OCI-LY7 (cell line): ENCODE measurements at places on chromosomes 16 and 17. TPM values are rescaled to one million over a fixed set of nuclear protein-coding genes. Genes with fewer than 3 reads are reported as not detected.

GRCh38 chr16:72705801-72706200 lies 342.1 kb downstream of the ZFHX3 start:
- no peak for DNase-seq

GRCh38 chr16:49019081-49019633 lies 262.5 kb downstream of the CBLN1 start:
- no peak for DNase-seq

DNA sequence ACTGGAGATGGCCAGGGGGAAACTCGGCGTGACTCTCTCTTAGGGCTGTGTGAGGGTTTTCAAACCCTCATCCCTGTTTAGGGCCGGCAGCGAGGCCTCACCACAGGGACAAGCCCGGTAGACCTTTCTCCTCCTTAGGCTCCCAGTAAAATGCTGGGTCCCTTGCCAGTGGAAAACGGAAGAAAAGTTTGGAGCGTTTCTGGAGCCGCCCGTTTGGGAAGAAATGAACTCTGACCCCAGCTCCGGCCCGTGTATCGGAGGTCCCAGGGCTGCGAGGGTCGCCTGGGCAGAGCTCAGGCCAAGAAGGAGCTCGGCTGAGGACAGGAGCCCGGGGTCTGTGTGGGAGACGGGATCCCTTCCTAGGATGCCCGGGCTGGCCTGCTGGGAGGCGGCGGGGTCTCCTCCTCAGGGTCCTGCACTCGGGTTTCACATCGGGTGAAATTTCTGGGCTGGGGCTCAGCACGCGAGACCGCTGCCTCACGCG lies 23.2 kb downstream of the ZNF213 start:
- DNase-seq, result no peak

- DNase-seq, result no peak
These were observed 35.0 kb downstream of the DEF8 start for GRCh38 chr16:89983536-89983935.

The KRT17 gene
- 0.70 and 2.1 TPM in 2 replicates for total RNA-seq

The ITGB4 gene
- 1.9 and 3.9 TPM in 2 replicates for total RNA-seq

DNA sequence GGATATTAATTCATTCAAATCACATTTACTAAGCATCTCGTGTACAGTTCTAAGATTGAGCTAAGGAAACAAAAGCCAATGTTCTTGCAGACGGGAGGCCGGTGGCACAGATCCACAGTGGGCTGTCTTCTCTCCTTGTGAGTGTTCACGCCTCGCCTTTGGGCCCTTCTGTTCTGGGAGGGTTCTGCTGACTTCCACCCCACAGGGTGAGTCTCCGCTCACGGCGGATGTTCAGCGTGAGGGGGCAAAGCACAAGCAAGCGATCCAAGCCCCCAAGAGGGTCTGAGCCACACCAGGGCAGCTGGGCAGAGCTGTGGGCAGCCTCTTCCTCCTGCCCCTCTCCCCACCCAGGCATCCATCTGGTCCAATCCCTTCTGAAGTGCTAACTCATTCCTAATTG lies 84.3 kb upstream of the DOC2B start:
- no peak for DNase-seq

The GLTPD2 gene
- not detected in 2 replicates for total RNA-seq

- no peak for DNase-seq
These were observed 256.6 kb downstream of the RBFOX3 start for GRCh38 chr17:79354173-79354820.

GRCh38 chr17:74810699-74811485 lies 34.7 kb upstream of the NAT9 start:
- no peak for DNase-seq

DNA sequence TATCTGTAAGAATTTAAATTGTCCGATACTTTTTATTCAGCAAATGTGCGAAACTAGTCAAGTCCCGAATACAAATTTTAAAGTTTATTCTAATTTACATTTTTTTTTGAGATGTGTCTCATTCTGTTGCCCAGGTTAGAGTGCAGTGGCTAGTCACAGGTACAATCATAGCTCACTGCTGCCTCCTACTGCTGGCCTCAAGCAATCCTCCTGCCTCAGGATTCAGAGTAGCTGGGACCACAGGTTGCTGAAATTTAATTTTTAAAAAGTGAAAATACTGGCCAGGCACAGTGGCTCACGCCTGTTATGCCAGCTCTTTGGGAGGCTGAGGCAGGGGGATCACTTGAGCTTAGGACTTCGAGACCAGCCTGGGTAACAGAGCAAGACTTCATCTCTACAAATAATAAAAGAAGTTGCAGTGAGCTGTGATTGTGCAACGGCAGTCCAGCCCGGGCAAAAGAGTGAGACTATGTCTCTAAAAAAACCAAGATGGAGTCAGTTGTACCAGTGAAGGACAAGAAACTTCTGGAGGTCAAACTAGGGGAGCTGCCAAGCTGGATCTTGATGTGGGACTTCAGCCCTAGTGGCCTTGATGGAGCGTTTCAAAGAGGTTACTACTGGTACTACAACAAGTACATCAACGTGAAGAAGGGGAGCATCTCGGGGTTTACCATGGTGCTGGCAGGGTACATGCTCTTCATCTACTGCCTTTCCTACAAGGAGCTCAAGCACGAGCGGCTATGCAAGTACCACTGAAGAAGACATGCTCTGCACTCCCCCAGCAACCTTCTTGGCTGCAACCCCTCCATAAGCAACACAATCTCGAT lies 5.6 kb downstream of the POLG2 start:
- peak; percentile 52 for DNase-seq

The TBC1D3 gene
- total RNA-seq, result not detected in 2 replicates

DNA sequence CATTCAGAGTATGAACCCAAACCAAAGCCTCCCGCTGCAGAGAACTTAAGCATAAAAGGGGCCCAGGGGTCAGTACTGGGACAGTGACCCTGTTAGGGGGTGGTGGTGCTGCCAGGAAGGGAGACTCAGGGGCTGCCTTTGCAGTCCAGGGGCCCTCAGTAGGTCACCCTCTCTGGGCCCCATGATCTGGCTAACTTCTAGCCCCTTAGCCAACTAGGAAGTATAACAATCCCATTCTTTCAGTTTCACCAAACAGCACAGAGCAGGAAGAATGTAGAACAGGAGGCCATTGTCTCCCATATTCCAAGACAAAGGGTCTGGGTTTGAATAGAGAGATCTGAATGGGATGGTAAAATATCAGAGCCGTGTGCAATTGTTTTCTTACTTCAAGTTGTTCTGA lies 378.6 kb upstream of the C16orf82 start:
- DNase-seq, result no peak

The ZBTB4 gene
- 3.9 and 4.6 TPM in 2 replicates for total RNA-seq

DNA sequence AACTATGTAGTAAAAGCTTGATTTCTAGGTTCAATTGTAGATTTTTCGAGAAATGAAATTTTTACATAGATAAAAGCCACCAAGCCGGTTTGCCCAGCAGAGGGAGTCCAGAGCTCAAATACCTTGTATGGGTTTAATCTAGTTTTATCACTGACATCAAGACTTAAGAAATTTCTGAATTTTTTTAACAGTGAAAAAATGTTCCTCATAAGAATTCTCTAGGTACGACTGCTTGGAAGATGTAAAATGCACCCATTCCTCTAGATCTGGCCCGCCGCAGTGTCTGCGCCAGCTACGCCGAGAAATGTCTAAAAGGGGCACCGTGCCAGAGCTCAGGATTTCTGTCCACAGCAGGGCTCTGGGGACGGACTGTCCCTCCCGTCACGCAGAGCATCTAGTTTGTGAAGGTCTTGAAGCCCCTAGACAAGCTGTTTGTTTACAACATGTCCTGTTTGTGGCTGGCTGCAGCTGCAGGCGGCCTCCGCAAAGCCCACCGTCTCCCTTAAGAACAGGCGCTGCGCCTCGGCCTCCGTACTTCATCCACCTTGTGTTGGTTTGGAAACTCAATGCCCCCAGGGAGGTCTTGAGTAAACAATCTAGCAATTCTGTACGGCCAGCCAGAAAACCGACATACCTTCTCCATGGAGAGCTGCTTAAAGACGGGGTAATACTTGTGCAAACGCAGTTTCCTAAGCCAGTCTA lies 24.8 kb downstream of the MAP1LC3B start:
- DNase-seq, result peak; percentile 36

GRCh38 chr16:75433732-75434413 lies 570 bp upstream of the CFDP1 start:
- DNase-seq, result no peak

DNA sequence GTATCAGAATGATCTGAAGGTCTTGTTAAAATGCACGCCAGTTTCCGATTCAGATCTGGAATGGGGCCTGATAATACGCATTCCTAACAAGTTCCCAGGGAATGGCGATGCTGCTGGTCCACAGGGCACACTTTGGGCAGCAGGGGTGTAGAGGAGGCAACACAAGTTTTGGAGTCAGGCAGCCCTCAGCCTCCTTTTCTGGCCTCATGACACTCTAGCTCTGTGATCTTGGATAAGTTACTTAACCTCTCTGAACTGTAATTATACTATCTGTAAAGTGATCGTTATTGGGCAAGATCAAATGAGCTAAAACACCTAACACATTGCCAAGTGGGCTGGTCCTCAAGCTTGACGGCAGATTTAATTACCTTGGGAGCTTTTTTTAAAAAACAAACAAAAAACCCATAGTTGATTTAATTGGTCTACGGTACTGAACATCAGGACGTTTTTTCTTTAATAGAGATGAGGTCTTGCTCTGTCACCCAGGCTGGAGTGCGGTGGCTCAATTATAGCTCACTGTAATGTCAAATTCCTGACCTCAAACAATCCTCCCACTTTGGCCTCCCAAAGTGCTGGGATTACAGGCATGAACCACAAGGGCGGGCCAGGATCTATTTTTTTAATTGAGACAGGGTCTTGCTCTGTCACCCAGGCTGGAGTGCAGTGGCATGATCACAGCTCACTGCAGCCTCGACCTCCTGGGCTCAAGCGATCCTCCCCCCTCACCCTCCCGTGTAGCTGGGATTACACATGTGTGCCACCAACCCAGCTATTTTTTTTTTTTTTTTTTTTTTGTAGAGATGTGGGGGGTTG lies 10.0 kb upstream of the MRPS23 start:
- no peak for DNase-seq

The NME1 gene
- total RNA-seq, result 153 and 221 TPM in 2 replicates

DNA sequence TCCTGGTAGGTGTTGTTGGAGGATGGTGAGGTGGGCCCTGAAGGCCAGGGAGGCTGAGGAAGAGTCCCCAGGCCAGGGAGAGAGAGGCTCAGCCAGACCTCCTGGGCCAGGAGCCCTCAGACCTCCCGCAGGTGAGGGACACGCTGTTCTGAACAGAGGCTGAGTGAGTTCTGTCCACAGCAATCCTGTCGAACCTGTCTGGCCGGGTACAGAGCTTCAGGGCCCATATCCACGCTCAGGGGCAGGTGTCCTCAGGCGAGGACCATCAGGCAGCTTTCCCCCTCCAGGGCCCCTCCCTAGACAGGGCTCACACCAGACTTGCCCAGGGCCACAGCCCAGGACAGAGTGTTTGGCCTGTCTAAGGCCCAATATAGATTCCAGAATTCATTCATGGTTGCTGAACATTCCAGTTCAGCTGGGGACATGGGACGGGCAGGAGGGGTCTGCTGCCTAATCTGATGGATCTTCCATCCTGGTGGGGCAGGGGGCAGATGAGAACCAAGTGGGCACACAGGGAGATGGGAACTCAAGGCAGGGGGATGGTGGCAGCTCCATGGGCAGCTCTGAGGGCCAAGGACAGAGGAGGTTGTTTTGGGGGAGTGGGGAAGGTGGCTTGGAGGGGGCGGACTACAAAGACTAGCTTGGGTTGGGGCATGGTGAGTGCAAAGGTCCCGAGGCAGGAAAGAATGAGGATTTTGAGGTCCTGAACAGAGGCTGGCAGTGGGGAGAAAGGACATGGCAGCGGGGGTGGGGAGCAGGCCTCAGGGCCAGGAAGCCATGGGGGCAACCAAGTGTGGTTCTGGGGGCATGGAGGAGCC lies 23.4 kb upstream of the MPRIP start:
- DNase-seq, result no peak

GRCh38 chr16:71626018-71626857 lies at the start of gene MARVELD3:
Gene MARVELD3, plus strand, starts transcription at chr16:71626184. Its CDS starts 46 bp downstream, at chr16:71626230.
- DNase-seq, result no peak

- no peak for DNase-seq
These were observed 2.9 kb downstream of the NEURL4 start for GRCh38 chr17:7326186-7326585.

The RGS11 gene
- not detected in 2 replicates for total RNA-seq

DNA sequence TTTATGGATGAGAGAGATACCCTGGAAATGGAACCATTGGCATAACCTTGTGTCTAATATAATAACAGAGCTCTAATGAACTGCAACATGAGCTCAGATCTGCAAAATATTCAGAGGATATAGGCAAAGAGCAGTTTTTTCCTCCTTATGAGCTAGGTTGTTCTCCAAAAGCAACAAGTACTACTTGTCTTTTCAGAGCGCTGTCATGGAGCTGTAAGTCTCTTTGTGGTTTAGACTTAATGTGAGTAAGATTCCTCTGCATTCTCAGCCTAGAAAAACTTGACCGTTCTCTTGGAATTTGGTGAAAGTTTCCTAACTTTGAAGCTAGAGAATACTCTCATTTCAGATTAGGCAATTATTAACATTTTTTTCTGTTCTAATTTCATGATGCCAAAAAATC lies 85.2 kb downstream of the FTO start:
- DNase-seq, result no peak

DNA sequence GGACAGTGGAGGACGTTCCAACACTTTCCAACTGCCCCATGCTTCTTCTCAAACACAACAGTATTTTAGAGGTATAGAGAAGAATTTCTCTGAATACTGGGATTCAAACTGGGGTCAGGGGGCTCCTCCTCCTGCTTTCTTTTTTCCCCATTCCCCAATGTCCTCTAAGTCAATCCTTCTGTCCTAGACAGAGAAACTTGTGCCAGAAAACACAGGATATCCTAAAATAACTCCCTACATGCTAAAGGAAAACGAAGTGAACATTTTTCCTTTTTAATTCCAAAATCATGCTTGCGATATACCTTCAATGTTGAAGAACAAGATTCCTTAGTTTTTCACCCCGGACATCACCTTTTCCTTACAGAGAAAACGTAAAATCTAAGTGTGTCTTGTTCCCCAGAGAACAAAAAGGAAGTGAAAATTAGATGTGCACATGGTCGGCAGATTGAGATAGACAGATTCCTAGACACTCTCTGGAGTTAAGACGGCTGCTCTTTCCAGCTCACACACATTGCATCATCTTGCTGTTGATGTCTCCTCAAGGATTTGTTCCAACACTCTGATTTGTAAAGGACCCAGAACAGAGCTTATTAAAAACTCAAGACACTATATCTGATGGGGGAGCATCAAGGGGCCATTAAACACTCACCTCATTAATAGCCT lies 228.2 kb downstream of the GRIN2A start:
- DNase-seq, result no peak

The KRTAP3-3 gene
- not detected in 2 replicates for total RNA-seq

DNA sequence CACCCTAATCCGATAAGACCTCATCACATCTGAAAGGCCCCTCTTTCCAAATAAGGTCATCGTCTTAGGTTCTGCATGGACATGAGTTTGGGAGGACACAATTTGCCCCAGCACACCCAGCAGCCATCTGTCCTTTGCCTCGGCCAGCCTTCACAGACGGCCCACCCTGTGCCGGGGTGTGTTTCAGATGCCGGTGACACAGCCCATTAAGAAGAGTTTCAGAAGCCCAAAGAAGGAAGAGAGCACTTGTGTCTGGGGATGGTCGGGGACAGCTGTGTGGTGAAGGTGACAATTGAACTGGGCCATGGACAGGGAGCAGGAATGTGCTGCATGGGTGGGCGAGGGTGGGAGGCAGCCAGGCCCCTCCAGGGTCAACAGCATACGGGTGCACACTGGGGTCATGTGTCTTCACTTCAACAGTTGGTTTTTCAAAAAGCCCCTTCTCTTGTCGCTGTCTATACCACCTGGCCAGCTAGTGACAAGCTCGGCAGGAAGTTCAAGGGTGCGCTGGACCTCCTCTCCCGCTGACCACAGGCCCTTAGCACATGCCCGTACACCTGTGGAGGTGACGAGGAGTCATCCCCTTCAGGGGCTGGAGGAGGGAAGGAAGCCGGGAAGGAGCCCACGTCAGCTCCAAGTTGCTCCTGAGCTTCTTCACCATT lies 183.1 kb downstream of the C16orf95 start:
- no peak for DNase-seq

- DNase-seq, result no peak
These were observed 79.2 kb downstream of the MRM3 start for GRCh38 chr17:861364-861763.
